ENCODE measurements at places on chromosomes 5 and 9. TPM values are rescaled to one million over a fixed set of nuclear protein-coding genes. Genes with fewer than 3 reads are reported as not detected.

DNA sequence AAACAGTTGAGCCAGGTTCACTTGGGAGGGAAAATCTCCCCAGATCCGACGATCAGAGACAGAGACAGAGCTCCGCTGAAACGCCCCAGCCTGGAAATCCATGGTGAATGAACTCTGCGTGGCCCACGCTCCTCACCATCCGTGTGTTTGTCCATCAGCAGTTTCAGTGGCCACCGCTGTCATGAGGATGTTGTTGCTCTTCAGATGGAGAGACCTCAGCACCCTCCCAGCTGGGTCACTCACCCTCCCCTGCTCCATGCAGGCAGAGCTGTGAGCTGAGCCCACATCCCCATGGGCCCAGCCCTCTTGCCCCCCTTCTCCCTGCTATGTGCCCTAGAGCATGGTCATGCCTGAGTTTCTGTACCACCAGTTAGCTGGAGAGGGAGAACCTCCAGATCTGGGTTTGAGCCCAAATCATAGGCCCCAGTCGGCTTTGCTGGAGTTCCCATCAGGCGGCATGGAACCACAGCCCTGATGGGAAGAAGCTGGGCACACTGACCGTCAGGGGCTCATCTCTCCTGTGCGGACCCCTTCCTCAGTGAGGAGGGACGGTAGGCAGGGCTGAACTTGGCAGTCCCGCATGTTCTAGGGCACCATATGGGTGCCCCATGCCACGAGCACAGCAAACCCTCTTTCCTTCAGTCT is 154.4 kb upstream of the COL5A1 start:
- DNase-seq = no peak

DNA sequence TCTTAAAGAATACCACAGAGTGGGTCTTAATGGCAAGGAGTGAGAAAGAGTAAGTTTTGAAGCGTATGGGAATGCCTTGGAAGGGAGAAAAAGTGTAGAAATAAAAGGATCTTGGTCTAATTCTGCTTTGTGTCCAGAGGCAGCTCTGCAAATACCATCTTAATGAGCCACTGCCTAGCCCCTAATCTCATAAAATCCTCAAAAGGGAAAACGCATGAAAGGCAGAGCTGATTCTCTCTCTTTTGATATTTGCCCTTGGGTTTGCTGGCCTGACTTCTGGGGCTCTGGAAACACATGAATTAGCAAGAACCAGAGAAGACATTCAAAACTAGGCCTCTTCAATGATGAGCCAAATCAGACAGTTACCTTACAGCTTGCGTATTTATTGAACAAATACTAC is 28.1 kb downstream of the NREP start:
- DNase-seq = no peak

- DNase-seq = peak; percentile 78
Observed at GRCh38 chr9:104868687-104869404, 59.1 kb downstream of the ABCA1 start.

DNA sequence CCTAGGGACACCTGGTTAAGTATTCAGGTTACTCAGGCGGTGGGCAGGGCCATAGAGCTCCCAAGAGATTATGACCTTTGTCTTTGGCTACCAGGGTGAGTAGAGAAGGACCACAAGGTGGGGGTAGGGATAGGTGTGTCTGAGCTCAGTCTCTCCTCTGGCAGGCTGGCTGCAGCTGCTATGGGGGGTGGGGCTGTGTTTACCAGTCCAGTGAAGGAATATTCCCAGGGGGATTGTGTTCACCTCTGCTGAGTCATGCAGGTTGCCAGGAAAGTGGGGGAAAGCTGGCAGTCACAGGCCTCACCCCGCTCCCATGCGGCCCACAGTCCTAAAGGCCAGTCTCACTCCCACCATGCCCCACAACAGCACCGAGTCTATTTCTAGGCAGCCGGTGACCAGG is 53.6 kb upstream of the POU5F2 start:
- no peak for DNase-seq

- peak; percentile 81 for DNase-seq
Observed at GRCh38 chr5:98308960-98309359, 464.5 kb upstream of the RGMB start.

DNA sequence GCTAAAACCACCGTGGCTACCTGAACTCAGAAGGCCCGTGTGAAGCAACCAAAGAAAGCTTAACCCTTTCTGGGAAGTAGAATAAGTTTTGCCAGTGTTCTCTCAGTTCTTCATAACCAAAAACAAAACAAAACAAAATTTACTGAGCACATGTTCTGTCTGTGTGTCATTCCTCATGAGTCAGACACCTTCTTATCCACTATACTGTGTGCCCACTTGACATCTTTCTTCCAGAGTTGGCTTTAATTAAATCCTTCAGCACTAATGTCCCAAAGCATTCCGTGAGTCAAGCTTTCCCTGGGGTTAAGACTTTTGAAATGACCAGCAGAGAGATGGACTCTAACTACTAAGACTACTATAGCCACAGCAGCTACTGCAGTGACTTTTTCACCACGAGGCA is 61.3 kb downstream of the GLIS3 start:
- DNase-seq = peak; percentile 54

- peak; percentile 60 for DNase-seq
Observed at GRCh38 chr9:78038620-78039300, 7.1 kb upstream of the GNAQ start.

The GNA14 gene
- 12.6 TPM for total RNA-seq

DNA sequence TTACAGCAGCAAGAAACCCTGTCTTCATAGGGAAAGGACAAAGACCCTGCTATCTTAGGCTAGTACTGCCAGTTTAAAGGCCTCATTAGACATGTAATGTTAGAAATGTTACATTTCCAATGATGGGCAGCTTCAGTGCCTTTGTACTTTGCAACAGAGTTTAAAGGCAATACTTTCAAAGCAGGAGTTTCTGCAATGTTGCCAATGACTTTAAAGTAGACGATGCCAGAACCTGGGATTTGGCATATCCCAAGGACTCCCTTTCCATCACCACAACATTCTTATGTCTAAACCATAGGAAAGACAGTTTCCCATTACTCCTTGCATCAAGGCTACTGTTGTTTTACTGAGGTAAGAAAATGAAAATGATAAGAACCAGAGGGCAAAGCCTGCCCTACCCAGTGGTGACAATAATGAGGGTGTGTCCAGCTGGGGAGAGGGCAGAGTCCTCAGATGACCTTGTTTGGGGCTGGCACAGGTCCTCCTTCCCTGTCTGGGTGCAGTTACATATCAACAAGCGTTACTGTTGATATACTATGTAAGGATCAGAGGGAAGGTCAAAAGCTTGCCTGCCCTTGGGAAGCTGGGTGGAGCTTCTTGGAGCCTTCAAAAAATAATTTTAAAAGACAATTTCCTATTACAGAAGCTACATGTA is 27.5 kb upstream of the MLANA start:
- DNase-seq = no peak

The FOXI1 gene
- total RNA-seq = not detected

DNA sequence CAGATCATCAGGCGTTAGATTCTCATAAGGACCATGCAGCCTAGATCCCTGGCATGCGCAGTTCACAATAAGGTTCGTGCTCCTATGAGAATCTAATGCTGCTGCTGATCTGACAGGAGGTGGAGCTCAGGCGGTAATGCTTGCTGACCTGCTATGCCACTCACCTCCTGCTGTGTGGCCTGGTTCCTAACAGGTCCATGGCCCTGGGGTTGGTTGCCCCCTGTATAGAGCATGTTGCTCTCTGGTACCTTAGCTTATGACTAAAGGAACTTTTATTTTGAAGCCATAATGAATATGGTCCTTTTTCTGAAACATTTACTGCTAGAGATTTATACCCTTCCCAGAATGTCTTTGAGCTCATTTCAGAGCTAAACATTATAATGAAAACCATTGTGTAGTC is 3.1 kb downstream of the MAN2A1 start:
- DNase-seq = no peak

DNA sequence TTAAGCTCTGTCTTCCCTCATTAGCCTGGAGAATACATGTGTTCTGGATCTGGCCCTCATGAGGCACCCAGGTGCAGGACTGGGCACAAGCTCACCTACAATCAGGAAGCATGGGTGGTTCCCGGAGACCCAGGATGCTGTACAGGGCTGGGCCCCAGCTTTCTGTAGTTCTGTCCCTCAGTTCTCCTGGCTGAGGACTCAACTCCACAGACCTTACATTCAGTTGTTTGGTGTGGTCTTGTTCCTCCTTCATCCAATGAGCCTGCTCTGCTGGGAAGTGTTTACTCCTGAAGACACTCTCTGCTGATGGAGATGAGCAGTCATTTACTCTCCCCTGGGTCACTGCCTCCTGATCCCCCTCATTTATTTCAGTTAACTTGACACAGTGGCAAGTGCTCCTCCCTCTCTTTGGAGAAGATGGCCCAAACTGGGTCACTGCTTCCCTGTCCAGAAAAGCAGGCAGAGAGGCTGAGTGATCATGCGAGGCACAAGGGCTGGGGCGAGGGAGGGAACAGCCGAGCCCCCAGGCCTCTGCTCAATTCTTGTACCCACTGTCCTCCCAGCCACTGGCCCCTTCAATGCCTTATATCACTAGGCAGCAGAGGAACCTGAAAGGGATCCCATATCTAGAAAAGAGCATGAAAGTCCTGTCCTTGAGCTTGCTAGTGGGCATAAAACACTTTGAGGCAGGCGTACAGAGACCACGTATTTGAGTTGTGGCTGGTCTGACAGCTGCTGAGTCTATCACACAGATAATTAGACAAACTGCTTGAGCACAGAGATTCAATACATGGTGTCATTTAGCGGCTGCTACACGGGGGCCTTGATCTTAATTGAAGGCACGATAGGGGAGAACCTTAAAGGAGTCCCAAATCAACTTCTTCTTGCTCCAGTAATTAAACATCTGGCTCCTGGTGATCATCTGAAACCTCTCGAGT is 221.7 kb downstream of the FSTL4 start:
- DNase-seq = no peak

The HTR4 gene
- not detected for total RNA-seq

- DNase-seq = peak; percentile 56
Observed at GRCh38 chr9:36214571-36214970, 23.9 kb downstream of the CLTA start.

Data from lung microvascular endothelial cell (primary cell).